ENCODE measurements at places on chromosomes 16 and 17.

DNA sequence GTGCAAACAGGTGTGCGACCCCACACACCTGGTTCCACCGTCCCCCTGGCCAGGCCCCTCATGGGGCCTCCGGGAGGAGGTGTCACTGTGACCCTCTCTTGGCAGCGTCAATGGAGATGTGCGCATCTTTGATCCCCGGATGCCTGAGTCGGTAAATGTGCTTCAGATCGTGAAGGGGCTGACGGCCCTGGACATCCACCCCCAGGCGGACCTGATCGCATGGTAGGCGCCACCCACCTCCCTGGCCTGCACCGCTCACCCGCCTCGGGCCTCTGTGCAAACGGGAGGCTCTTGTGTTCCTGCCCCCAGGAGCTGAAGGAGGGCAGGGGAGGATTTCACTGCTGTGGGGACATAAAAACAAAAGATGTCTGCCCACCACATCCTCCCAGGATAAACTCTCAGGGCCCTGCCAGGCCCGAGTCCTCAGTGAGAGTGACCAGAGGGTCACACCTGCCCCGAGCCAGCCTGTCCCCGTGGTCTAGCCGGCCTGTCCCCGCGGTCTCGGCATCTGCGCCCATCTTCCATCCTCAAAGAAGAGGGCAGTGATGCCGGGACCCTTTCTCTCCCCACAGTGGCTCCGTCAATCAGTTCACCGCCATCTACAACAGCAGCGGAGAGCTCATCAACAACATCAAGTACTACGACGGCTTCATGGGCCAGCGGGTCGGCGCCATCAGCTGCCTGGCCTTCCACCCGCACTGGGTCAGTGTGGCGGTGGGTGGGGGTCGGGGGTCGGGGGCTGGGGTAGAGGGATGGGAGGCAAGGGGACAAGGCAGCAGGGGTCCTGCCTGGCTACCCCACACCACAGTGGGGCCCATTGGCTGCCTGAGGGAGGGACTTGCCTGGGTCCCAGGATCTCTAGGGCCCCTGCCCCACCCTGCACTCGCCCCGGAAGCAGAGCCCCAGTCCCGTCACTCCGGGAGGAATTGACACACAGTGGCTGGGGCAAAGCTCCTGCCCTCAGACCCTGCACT is 29.0 kb upstream of the CHMP6 start:
- no peak for DNase-seq

- no peak for DNase-seq
These were observed 510.2 kb downstream of the CDH13 start for GRCh38 chr16:83136924-83137323.

DNA sequence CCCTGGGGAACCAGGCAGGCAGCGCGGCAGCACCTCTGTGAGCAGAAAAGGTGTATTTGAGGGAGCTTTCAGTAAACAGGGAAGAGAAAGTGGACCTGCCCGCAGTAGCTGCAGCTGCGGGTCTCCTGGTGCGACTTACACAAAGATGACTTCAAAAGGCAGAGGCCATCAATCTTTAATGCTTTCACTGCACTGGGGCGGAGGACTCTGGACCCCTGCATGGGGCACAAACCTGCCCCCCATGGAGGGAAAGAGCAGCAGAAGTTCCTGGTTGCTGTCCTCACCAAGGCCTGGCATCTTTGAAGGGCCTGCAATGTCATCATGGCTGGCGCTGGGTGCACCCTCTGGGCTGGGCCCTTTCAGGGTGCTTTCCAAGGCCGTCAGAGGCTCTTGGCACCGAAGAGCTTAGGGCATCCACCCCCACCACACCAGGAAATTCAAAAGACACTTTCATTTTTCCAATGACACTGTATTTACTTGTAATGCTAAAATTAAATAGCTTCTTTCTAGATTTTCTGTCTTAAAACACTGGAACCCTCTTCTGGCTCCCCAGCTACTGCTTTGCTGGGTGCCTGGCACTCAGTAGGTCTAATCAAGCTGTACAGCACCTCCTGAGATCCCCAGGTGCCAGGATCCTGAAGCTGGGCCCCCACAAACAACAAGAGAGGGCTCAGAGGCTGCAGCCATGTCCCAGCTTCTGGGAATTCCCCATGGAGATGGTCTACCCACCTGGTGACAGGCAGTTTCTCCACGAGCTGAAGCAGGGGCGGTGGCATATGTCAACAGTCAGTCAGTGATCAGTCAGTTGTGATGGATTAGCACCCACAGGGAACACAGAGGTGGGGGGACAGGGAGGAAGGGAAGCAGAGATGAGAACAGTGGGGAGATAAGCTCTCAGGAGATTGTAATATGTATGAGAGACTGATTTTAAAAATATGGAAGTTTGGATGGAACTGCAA is 2.1 kb upstream of the CACNG1 start:
- no peak for DNase-seq

GRCh38 chr16:10137341-10137740 is 44.9 kb downstream of the GRIN2A start:
- DNase-seq, result no peak

- DNase-seq, result no peak
These were observed 95.2 kb upstream of the COX10 start for GRCh38 chr17:13973960-13974651.

Data from T-helper 2 cell (primary cell).